ENCODE measurements at places on chromosomes 16 and 17.

GRCh38 chr17:51853857-51854256 is 304.7 kb downstream of the CA10 start:
- DNase-seq: no peak

DNA sequence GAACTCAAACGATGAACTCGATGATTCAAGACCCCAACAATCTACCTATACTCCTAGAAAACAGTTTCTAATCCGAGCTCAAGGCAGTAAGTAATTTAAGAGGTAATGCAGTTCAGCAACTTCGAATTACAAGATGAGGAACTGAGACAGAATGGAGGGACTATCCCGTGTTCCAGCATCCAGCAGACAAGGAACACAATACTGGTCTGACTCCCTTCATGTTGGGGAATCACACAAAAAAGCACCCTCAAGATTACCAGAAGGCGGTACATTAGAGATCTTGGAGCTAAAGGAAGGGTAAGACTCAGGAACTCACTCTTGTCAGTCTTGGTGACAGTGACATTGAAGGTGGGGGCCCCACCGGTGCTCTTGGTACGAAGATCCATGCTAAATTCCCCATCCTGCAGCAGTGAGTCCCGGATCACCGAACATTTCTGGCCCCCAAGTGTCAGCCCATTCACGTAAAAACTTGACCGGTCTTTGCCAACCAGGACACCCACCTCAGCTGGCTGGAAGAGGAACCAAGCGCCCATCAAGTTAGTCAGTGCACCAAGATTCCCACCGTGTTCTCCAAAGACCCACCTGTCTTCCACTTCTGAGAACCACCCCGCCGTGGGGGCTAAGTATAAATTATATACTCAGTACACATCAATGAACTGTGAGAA is 1.9 kb downstream of the PFN1 start:
- no peak for DNase-seq

GRCh38 chr16:3032624-3033023 is 4.1 kb downstream of the BICDL2 start:
- no peak for DNase-seq

GRCh38 chr16:65984296-65984695 is 382.2 kb upstream of the CDH5 start:
- no peak for DNase-seq

- peak; percentile 65 for DNase-seq
Observed at GRCh38 chr16:11208916-11209665, 46.9 kb downstream of the SOCS1 start.

DNA sequence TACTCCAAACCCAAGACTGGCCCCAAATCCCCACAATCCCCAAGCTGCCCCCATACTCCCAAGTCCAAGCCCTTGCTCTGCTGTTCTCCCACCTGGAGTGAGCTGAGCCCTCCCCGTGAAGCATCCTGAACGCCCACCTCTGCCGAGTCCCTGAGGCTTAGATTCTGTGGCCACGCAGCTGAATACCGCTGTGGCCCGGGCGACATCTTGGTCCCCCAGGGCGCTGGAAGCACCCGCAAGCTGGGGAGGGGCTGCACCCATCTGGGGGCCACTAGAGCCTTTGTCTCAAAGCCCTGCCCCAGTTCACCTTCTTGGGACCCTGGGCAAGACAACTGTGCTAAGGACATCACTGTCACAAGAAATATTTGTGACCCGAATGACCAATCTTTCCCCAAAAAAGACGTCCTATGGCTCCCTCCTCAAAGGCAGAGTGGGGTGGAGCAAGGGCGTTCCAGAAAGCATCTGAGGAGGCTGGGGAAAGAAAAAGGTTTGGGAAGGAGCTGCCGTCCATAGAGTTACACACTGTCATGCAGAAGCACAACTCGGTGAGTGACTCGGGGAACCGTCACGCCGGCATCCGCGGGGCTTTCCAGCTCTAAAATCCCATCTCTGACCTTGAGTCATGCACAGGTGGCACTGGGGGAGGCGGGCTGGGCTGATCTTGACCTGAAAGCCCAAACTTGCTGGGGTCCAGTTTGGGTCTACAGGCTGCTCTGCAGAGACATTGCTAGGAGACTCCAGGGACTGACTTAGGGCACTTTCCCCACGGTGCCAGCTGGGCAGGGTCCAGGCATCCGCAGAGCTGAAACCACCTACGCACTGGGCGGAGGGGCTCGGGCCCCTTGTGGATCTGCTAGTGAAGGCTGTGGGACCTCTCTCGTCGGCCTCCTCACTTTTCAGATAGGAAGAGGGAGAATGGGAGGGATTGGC is 6.6 kb downstream of the PTX4 start:
- no peak for DNase-seq

GRCh38 chr16:55489119-55489955 is 10.3 kb downstream of the MMP2 start:
- DNase-seq: no peak

DNA sequence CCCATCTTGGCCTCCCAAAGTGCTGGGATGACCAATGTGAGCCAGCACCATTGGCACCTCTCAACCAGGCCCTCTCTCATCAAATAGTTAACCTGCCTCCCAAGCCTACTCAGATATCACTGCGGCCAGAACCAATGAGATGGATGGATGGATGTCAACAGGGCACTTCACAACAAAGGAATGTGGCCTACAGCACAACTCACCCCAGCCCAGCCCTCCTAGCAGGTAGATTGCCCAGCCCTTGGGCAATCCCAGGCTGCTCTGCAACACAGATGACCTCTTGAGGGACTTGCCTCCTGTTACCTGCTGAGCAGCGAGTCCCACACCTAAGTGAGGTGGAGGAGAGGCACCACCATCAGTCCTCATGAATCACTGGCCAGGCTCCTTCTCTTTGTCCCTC is 22.6 kb upstream of the KIFC3 start:
- no peak for DNase-seq

DNA sequence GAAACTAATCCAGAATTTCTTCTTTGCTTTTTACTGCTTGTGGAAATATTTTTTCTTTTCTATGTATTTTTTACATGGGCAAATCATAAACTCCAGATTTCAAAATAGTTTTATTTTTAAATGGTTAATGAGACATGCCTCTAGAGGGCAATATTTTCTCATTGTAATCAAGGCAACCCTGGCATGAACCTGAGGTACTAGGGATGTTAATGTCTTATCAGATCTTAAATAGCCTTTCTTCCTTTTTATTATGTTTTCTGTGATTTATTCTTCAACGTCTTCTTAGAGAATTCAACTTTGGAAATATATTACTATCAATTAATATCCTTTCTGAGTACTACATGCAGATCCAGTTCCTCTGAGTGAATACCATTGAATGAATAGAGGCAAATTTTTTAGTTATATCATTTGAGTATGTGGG is 324.7 kb downstream of the BCAS3 start:
- peak; percentile 82 for DNase-seq

GRCh38 chr17:29145289-29146073 is 34.7 kb downstream of the MYO18A start:
- peak; percentile 93 for DNase-seq

- DNase-seq: peak; percentile 85
Observed at GRCh38 chr17:75652934-75653549, 13.9 kb downstream of the RECQL5 start.

- no peak for DNase-seq
Observed at GRCh38 chr17:73749928-73750605, 105.8 kb upstream of the SDK2 start.

GRCh38 chr16:89401641-89402445 is 88.5 kb downstream of the ANKRD11 start:
- no peak for DNase-seq

GRCh38 chr17:71482625-71483024 is 638.2 kb upstream of the SOX9 start:
- DNase-seq: no peak

DNA sequence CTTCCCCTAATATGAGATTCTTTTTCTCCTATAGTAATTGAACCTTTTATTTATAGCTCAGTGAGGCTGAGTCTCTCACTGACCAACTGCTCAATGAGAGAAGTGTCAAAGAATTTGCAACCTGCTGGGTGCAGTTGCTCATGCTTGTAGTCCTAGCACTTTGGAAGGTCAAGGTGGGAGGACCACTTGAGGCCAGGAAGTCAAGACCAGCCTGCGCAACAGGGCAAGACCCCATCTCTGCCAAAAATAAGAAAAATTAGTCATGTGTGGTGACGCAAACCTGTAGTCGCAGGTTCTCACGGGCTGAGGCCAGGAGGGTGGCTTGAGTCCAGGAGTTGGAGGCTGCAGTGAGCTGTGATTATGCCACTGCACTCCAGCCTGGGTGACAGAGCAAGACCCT is 30.9 kb upstream of the CRYBA1 start:
- DNase-seq: no peak

DNA sequence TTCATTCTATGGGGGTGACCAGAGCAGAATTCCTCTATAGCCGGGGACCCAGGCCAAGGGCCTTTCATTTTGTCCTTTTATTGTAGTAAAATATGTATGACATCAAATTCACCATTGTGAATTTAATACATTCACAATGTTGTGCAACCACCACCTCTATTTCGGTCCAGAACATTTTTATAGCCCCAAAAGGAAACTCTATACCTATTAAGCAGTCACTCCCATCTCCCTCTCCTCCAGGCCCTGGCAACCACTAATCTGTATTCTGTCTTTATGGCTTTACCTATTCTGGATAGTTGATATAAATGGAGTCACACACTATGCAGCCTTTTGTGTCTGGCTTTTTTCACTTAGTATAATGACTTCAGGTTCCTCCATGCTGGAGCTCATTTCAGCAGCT is 9.7 kb upstream of the TNS4 start:
- DNase-seq: no peak

DNA sequence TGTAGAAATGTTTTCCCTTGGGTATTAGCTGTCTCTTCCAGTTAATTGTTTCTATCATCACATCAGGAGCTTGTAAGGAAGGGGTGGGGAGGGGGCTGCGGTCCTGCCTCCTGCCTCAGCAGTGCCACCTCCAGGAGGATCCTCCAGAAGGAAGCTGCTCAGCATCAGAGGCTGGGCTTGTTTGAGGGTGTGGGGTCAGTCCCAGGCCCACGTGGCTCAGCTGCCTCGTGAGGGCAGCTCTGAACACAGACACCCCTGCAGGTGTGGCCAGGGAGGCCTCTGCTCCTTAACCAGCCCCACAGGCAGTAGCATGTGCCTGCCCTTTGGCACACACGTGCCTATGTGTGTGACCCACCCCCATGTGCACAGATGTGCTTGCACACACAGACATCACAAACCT is 46.3 kb downstream of the MRM1 start:
- DNase-seq: no peak

GRCh38 chr16:76583945-76584344 is 306.7 kb downstream of the CNTNAP4 start:
- DNase-seq: no peak

- DNase-seq: no peak
Observed at GRCh38 chr16:23940111-23940510, 104.3 kb downstream of the PRKCB start.

- DNase-seq: peak; percentile 86
Observed at GRCh38 chr16:48687421-48688038, 77.5 kb upstream of the N4BP1 start.

DNA sequence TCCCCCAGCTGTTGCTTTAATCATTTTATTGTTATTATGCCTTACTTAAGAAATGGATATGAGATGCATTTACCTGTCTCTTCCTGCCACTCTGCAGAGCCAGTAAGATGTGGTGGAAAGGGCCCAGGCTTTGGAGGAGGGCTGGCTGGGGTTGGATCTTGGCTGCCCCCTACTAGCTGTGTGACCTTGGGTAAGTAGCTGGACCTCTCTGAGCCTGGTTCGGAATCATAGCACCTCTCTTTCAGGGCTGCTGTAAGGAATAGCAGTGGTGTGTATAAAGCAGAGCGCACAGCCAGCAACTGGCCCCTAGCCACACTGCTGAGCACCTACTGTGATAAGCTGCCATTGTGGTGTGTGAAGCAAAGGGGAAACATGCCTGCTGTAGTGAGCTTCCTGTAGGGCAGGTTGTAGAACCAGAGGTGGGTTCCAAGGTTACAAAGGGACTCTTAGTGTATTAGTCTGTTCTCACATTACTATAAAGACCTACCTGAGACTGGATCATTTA is 23.9 kb downstream of the MAPT start:
- DNase-seq: no peak

GRCh38 chr17:34166352-34166751 is 88.7 kb upstream of the CCL2 start:
- DNase-seq: no peak

DNA sequence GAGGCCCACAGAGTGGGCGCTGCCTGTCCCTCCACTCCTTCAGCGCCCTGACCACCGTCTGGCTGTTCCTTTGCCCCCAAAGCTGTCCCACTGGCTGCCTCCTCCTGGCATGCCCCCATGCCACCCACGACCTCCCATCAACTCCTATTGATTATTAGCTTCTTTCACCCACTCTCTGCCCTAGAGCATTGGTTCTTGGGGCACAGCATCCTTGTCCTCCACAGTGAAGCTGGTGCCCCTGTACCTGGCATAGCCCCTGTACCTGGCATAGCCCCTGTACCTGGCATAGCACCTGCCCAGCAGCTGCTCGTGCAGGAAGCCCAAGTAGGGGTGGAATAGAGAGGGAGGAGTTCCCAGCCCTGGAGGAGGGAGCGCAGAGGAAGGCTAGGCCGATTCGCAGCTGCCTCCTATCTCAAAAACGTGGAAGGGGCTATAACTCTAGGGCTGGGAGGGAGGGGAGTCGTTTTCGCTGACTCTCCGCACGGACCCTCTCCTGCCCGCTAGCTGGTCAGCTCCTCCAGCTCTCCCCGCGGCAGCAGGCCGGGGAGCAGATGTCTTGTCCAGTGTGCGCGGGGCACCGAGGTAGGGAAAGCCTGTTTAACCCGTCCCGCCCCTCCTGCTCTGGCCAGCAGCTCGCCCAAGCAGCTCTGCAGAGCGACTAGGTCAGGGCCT is 5.7 kb upstream of the ACTG1 start:
- no peak for DNase-seq

All from hematopoietic multipotent progenitor cell treated with erythropoietin and hydrocortisone succinate and interleukin-3 and kit ligand, for 4 days (in vitro differentiated cells).